ENCODE measurements at places on chromosomes 13 and 19. TPM values are rescaled to one million over a fixed set of nuclear protein-coding genes. Genes with fewer than 3 reads are reported as not detected.

The INSL3 gene
- not detected for total RNA-seq

The LIPE gene
- total RNA-seq = 59.7 TPM

The LGI4 gene
- 5.7 TPM for total RNA-seq

DNA sequence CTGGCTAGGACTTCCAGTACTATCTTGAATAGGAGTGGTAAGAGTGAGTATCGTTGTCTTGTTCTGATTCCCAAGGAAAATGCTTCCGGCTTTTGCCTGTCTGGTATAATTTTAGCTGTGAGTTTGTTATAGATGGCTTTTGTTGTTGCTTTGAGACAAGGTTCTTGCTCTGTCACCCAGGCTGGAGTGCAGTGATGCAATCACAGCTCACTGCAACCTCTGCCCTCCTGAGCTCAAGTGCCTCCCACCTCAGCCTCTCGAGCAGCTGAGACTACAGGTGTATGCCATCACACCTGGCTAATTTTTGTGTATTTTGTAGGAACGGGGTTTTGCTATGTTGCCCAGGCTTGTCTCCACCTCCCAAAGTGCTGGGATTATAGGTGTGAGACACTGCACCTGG is 6.1 kb upstream of the ZNF543 start:
- no peak for DNase-seq

DNA sequence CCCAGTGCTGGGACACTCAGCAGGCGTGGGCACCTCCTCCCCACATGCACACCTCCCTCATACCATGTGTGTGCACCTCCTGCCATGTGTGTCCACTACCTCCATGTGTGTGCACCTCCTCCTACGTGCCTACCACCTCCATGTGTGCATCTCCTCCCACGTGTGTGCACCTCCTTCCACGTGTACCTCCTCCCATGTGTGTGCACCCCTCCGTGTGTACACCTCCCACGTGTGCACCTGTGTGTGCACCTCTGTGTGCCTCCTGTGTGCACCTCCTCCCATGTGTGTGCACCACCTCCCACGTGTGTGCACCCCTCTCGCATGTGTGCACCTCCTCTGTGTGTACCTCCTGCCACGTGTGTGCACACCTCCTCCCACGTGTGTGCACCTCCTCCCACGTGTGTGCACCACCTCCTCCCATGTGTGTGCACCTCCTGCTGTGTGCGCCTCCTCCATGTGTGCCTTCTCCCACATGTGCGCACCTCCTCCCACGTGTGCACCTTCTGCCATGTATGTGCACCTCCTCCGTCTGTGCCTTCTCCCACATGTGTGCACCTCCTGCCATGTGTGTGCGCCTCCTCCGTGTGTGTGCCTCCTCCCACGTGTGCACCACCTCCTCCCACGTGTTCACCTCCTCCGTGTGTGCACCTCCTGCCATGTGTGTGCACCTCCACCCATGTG is 6.1 kb upstream of the C13orf46 start:
- no peak for DNase-seq

DNA sequence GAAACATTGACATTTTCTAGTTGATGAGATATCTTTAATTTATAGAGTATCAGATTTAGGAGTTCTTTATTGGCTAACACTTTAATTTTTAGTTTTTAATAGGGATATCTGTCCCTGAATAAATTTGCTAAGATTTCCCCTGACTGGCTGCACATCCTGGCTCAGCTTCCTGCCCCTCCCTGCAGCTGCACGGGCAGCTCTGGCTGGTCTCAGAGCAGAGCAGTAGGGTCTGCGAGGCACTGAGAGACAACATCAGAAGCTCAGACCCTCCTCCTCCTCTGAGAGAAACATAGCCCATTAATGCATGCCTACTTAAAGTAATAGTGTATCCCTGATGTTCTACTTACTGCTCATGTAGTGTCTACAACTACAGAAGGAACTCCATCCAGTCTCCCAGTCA is 139.2 kb downstream of the TNFSF13B start:
- DNase-seq = no peak

DNA sequence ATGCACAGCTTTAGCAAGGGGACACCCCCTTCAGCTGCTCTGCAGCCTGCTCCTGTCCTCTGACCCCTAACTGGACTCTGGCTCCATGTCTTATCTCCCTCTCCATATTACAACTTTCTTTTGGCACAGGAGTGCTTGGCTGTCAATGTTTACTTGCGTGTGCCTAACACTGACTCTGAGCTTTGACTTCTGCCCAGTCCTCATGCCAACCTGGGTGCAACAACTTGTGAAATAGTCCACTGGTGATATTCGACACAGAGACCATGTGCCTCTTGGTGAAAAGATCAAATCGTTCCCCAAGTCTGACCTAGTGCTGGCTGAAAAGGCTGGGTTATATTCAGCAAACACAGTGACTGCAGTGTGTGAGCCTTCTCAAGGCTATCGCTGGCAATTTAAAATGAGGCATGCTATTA is 34.1 kb upstream of the KLF12 start:
- no peak for DNase-seq

DNA sequence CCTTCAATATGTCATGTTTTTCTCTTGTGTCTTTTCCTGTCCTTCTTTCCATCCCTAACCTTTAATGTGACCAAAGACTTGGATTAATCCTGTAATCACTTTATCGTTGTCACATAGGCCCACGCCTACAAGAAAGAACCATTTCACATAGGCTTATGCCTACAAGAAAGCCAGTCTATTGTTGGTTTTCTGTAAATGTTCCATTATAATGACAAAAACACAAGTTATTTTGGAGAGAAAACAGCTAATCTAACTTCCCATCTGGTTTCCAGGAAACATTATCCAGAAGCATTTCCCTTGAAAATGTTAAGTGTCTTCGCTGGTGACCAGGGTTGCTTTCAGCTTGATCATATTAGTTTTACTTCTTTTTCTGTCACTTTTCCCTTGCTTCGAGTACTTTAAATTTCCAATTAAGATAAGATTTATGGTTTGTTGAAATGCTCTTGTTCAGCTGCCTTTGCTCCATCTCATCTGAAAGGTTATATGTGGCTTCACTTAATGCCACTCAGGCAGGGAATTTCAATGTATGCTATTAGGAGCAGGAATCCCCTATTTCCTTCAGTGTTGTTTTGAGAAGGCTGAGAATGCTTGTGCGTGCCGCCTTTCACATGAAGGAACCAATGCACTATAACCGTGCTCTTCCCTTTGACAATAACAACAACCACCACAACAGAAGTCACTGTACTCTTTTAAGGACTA is 708.2 kb downstream of the EFNB2 start:
- no peak for DNase-seq

GRCh38 chr13:40160618-40161350 is 505.3 kb downstream of the COG6 start:
- DNase-seq = no peak

- no peak for DNase-seq
Measured at GRCh38 chr13:110642291-110642981, 27.1 kb downstream of the NAXD start.

- DNase-seq = no peak
Measured at GRCh38 chr13:107138486-107138885, 570.5 kb upstream of the ARGLU1 start.

- no peak for DNase-seq
Measured at GRCh38 chr13:67140006-67140405, 90.1 kb downstream of the PCDH9 start.

GRCh38 chr13:33410619-33411018 is 125.1 kb upstream of the STARD13 start:
- no peak for DNase-seq

DNA sequence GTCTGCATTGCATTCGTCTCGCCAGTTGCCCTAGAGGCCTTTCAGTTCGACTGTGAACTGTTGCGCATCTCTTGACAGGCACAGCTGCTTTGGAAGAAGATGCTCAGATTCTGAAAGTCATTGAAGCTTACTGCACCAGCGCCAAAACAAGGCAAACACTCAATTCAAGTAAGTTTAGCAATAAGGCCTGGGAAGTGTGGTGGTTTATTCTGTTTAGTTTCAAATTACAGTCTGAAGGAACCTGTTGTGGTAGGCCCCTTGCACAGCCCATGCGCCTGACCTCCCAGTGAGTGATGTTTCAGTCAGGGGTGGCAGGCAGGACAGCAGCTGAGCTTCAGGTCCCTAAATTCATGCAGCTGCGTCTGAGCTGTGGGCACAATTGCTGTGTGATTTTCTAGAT is 32.2 kb upstream of the TEX29 start:
- no peak for DNase-seq

Data from skin of body (tissue), 3 donors.